ENCODE measurements at places on chromosomes 4 and X.

DNA sequence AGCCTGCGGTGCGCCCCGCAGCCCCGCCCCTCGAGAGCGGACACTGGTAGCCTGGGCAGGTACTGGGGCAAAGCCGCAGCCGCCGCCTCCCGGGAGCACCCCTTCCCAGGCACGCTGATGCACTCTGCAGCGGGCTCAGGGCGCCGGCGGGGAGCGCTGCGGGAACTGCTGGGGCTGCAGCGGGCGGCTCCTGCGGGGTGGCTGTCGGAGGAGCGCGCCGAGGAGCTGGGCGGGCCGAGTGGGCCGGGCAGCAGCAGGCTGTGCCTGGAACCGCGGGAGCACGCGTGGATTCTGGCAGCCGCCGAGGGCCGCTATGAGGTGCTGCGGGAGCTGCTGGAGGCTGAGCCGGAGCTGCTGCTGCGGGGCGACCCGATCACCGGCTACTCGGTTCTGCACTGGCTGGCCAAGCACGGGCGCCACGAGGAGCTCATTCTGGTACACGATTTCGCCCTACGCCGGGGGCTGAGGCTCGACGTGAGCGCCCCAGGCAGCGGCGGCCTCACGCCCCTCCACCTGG lies 401 bp downstream of the SOWAHD start:
- peak; percentile 25 for DNase-seq

DNA sequence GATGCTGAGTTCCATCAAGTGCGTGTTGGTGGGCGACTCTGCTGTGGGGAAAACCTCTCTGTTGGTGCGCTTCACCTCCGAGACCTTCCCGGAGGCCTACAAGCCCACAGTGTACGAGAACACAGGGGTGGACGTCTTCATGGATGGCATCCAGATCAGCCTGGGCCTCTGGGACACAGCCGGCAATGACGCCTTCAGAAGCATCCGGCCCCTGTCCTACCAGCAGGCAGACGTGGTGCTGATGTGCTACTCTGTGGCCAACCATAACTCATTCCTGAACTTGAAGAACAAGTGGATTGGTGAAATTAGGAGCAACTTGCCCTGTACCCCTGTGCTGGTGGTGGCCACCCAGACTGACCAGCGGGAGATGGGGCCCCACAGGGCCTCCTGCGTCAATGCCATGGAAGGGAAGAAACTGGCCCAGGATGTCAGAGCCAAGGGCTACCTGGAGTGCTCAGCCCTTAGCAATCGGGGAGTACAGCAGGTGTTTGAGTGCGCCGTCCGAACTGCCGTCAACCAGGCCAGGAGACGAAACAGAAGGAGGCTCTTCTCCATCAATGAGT lies 46.6 kb downstream of the RHOH start:
- DNase-seq = no peak

GRCh38 chrX:10856797-10857196 lies 236.4 kb upstream of the MID1 start:
- no peak for DNase-seq

DNA sequence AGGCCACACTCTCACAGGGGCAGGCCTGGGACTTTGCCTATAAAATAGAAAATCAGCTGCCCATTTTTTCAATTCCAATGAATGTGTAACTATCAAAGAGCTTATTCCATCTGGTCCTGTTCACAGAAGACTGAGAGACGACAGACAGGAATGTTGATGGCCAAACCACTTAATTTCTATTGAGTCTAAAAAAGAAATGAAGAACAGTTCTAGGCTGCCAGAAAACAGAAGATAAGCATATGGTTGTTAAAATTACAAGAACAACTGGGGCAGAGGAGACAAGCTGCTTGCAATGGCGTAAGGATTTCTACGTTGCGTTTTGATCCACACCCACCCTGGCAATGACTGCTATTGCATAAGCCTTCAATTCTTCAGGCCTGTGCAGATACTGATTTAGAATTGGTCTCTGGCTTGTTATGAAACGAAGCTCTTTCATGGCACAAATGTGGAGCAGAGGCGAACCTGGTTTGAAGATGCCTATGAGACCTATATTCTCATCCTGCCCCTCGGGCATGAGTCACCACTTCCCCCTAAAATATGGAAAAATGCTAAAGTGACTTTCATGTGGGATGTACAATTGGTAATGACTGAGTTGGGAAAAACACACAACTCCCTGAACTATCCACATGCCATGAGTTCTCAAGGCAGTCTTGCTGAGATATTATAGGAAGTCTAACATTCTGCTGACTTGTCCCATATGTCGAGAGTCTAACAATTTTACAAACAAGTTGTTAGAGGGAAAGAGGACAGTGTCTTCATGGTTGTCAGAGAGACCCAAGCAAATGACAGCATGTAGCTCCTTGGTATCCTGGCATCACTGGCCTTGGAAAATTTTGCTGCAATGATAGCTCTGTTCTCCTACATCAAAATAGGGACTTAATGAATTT lies 37.9 kb upstream of the SORBS2 start:
- DNase-seq = no peak

DNA sequence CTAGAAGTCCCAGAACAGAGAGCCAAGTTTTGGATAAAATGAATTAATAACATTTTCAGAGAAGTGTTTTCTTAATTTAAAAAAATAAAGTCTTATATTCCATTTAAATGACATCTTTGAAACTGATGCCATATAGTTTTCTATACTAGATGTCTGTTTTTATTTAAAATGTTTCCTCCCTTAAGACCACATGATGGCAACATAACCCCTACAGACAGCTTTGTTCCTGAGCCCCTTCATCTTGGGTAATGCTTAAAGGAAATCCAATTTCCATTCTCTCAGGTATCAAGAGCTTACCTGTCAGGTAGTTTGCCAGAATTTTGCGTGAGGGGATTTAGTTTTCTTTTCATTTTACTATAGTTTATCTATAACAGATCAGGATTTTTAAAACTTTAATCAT lies 181.4 kb upstream of the UGT8 start:
- no peak for DNase-seq

DNA sequence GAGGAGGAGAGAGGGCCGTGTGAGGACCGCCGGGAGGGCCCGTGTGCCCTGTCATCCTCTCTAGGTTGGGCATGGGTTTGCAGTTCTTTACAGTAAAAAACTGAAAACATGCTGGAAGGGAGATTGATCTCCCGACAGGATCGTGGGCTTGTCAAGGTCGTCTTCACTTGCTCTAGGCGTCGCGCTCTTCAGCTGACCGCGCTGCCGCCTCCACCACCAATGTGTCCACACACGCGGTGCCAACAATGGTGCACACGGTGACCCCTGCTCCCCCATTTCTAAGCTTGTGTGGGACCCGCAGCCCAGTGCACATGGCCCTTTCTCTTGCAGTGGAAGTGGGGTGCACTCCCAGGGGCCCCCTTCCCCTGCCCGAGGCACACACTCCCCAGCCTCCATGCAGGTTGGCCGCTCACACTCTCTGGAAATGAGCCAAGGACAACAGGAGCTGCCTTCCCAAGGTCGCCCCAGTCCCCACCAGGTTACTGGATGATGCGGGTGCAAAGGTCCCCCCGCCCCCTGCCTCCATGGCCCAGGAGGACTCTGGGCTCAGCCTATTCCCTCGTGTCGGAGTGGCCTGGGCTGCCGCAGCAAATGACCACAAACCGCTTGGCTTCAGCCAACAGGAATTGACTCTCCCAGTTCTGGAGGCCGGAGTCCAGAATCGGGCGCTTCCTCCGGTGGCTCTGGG lies 1.7 kb upstream of the ZFP92 start:
- no peak for DNase-seq

DNA sequence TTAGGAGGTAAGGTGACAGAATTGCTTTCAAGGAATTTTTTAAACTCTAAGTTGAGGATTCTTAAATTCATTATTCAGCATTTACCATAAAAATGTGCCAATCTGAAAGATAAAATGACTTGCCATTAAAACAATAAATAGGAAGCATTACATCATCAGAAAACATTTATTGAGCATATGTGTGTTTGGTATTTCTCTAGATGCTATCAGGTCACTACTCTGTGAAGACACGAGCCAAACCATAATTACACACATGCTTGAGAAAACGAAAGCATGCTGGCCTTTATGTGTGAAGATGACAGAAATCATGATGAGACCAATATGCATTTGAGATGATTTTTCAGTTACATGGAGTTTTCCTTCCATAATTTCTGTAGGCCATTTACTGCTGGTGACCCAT lies 12.3 kb upstream of the IL21 start:
- no peak for DNase-seq

DNA sequence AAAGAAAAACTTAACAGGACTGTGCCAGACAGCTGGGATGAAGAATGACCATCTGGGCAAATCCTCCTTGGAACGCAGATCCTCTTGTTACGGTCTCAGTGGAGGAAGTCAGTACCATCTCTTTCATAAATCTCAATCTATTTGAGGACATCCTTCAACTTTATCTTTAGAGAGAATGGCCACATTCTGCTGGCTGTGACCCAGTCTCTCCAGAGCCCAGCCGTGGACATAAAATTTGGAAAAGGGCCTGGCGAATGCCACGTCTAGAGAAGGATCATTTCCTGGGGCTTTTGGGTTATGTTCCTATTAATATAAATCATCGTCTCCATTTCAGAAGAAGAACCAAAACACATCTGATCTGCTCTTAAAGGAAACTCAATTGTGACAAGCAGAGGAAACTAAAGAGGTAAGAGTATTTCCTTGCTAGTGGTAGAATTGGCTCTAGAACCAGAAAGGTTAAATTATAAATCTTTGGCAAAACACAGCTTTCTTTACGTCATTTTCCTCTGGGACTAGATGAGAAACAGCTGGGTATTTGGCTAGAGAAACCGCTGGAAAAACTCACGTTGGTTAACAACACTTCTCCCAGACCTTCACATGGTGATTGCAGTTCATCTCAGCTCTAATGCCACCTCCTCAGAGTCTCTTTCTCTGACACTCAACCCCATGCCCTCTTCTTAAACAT lies 164.7 kb downstream of the CHIC2 start:
- DNase-seq = no peak

DNA sequence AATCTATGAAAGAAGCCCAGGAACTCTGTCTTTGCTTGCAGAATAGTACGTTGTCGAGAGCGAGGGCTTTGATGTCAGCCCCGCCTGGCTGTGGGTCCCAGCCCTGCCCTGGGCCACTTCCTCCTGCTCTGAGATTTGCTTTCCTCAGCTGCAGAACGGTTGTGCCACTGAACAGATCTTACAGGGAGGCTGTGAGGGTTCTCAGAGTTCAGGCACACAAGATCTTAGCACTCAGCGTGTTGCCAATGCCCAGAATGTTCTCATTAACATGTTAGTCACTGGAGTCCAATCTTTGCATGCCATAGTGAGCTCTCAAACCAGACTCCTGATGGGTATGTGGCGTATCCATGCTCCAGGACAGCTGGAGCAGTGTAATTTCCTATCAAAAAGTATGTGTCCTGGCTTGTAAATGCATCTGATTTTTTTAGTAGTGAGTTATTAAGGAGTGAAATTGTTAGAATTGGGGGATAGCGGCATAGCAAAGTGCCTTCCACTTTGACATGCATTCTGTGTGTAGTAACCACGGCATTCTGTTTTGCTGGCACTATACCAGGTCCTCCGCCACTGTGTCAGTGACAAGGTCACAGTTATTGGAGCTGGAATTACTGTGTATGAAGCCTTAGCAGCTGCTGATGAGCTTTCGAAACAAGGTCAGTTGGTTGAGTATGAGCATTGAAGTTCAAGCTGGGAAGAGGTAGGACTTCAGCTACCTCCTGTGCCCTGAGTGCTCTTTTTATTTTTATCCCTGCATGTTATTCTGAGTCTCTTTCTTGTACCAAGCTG lies 31.6 kb downstream of the TKTL1 start:
- DNase-seq = no peak

DNA sequence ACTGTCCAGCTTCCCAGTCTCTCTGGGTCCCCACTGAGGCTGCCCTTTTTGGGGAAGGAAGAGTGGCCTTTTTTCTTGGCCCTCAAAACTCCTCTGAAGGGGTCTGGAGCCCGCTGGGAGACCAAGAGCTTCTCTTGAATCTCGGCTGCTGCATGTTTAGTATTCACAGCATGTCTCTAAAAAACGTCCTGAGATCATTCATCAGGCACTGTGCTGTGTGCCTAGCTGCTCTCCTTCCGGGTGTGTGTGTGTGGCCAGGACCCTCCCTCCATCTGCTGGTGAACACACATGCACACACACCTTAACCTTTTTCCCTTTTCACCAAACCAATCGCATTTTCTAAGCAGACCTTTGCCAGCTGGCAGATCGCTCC lies 841 bp upstream of the FRMPD3 start:
- DNase-seq = no peak

DNA sequence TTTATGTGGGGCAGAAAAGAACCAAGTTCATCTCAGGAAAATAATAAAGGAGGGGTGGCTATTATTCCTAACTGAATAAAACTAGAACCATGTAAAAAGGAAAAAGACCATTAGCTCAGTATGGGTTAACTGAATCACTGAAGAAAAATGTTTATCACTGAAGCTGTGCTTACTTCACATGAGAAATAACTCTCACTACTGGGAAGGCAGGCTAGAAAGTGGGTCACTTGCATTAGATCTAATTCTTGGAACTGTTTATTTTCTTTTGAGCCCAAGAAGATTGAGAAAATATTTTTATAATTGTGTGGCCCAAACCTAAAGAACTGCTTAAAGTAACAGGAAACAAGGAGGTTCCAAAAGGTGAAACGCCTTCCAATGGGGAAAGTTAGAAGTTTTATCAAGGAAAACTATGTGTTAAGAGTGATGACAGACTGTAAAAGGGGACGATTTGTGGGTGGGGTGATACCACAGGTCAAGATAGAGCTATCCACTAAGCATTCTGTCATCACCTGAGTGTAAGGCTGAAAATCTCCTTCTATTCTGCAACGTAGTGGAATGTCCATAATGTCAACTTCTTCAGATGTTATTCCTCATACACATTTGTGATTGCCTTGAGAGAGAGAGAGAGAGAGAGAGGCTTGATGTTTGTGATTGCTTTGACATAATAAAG lies 1083.5 kb downstream of the PCDH7 start:
- no peak for DNase-seq

- DNase-seq = no peak
Observed at GRCh38 chrX:150849996-150850720, 48.3 kb downstream of the CD99L2 start.

GRCh38 chr4:124432500-124432899 lies 280.0 kb downstream of the ANKRD50 start:
- DNase-seq = no peak

DNA sequence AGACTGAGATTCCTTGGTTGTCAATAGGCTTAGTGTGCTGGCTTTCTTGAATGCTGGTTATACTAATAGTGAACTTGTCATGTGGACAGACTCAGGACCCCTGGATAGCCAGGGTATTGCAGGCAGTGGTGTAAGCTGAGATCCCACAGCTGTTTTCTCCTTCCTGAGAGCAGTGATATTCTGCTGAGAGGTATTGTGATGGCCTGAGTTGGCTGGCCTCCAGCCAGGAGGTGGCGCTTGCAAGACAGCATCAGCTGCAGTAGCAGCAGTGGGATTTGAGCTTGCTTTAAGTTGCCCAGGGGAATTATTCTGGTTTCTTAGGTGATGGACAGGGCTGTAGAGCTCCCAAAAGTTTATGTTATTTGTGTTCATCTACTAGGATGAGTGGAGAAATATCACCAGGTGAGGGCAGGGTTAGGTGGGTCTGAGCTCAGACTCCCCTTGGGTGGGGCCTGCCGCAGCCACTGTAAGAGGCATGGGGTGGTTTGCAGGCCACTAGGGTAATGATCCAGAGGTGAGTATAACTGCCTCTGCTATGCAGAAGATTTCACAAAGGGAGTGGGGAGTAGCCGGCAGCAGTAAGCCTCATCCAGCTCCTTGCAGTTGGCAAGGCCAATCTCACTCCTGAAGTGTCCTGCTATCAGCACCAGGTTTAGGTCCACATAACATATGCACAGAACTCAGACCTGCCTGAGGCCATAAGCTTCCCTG lies 66.2 kb downstream of the IL15 start:
- DNase-seq = no peak

- no peak for DNase-seq
Observed at GRCh38 chr4:172809319-172809718, 359.3 kb upstream of the GALNT7 start.

- DNase-seq = no peak
Observed at GRCh38 chr4:21605006-21605405, 343.6 kb downstream of the KCNIP4 start.

Measured in WERI-Rb-1 (cell line).